ENCODE measurements at places on chromosomes 2 and 18.

DNA sequence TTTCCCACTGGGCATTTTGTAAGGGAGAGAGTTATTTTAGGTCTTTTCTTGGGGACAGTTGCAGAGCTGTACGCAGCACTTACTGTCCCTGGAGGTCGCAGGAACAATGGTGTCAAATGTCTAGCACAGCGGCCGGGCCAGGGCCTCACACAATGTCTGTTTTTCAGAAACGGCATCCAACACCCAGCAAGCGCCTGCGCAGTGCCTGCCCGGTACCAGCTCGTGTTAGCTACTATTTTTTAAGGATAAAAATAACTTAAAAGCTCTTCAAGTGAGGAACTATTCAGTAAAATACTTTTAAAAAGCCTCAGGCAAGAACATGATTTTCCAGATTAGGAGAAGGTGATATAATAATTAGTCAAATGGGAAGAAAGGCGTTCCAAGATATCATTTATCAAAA lies 90.0 kb downstream of the MBP start:
- no peak for DNase-seq

DNA sequence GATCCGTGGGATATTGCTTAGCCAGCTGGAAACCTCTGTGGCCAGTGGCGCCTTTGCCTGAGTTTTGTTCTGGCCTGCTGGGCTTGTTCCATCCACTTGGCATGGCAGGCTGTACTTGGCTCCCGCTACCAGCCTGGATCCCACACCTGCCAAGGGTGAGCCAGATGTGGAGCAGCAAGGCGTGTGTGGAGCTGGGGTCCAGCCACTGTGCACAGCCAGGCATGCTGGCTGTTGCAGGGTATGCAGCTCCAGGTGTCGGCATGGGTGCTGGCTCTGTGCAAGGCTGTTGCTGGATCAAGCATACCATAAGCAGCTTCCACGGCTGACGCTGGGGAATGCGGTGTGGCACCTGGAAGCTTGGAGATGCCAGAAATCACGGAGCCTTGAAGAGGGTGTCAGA lies 34.5 kb downstream of the PTPN4 start:
- DNase-seq = no peak

GRCh38 chr18:41464278-41464677 lies 490.8 kb upstream of the PIK3C3 start:
- DNase-seq = no peak

DNA sequence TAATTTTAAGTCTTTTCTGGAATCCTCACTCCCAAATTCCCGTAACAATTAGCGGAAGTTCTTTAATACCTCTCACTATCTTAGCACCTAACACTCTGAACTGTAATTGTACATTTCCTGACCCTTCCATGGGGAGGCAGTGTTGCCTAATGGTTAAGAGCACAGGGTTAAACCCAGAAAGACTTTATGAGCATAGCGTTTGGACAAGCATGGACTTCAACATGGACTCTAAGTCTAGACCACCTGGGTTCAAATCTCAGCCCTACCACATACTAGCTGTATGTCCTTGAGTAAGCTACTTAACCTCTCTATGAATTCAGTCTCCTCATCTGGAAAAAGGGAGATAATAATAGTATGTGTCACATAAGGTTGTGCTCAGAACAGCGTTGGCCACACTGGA lies 13.0 kb downstream of the ANTXR1 start:
- DNase-seq = peak; percentile 14

GRCh38 chr2:170715932-170716777 lies 1.0 kb downstream of the SP5 start:
- DNase-seq = no peak

DNA sequence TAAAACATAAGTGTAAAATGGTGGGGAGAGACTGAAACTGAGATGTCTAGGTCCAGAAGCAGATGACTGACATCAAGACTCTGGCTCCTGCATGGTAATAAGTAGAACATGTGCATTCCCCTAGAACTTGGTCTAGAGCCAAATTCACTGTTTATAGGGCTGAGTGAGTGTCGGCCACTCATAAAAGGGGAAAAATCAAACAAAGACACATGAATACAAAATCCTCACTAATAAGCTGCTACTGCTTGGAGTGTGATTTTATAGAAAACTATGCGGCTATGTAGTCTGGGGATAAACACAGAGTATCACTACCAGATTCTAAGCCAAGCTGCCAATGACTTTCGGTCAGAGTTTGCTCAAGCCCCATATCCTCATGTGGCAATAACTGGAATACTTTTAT lies 1080.8 kb upstream of the DDX18 start:
- DNase-seq = no peak

DNA sequence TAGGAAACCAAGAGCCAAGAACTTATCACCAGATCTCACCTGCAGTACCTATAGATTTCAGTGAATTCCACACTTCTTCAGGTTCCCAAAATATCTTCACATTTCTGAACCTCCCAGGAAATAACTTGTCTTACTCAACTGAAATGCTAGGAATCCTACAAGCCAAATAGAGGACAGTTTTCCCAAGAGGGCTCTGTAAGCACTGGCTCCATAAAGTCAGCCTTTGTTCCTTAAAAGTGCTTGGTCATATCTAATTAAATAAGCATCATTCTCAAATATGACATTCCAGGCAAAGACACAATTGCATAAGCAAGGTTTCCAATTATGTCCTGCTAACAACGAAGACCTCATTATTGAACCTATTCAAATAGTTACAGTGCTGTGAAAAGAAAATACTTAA lies 154.6 kb upstream of the MGAT5 start:
- no peak for DNase-seq

DNA sequence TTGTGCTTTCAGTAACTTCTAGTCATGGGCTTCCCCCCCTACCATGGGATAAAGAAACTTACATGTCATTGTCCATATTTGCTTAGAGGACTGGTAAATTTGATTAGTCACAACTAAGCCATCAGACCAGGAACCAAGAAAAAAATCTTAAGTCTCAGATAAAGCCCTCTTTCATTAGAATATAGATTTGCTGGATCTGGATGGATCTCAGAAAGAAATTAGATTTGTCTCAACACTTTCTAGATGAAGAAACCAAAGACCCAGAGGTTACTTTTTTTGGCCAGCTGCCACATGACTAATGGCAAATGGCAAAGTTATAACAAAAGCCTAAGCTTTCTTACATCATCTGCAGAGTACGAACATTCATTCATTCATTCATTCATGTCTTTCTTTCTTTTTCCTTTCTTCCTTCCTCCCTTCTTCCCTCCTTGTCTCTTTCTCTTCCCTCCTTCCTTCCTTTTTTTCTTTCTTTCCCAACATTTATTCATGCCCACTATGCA lies 60.2 kb downstream of the CDCA7 start:
- DNase-seq = no peak

DNA sequence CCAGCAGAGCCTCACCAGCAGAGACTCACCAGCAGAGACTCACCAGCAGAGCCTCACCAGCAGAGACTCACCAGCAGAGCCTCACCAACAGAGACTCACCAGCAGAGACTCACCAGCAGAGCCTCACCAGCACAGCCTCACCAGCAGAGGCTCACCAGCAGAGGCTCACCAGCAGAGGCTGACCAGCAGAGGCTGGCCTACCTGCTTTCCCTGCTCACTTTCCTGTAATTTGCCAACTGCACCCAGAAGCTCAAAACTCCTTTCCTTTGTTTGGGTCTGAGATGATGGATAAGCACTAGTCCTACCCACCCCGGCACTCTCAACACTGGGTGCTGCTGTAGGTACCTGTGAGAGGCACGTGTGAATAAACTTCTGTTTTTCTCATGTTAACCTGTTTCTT lies 36.4 kb upstream of the PXDN start:
- no peak for DNase-seq

- DNase-seq = no peak
These were observed 765 bp upstream of the ING5 start for GRCh38 chr2:241701149-241701398.

GRCh38 chr2:53913721-53914120 lies 54.0 kb upstream of the GPR75 start:
- no peak for DNase-seq

DNA sequence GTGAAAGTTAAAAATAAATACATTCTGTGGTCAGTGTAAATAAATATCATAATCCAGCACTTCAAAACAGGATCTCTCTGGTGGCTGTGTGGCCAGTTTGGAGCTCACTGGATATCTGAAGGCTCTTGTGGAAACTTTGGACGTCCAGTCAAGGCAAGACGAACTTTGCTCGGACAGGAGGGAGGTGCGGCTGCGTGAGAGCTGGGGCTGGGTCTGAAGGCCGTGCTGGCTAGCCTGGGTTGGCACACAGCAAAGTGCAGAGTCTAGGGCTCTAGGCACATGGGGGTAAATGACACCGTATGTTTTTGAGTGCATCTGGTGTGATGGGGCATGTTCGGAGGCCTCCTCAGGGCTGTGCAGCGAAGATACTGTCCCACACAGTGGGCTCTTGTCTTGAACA lies 78.9 kb upstream of the TXNDC2 start:
- no peak for DNase-seq

DNA sequence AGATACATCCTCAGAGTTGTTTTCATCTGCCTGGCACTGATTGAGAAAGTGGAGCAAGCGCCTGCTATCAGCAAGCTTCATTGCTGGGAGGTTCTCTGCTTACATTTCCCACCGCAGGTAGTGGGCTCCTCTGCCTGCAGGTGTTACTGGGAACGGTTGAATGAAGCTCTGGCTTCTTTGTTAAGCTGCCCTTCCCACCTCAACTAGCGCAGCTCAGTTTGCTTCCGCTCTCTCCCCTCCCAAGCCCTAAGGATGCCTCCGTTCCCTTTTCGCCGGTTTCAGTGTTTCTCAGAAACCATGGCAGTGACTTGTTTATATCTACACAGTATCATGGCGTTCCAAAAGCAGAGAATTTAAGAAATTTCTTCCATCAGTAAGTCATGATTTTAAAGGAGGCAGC lies 72.2 kb upstream of the B3GNT7 start:
- DNase-seq = no peak

GRCh38 chr2:74392449-74392743 lies 12.3 kb upstream of the DCTN1 start:
- no peak for DNase-seq

- no peak for DNase-seq
These were observed 26.6 kb upstream of the DYSF start for GRCh38 chr2:71426721-71427120.

Measured in HEK293T (cell line).